Cerebellum (tissue), 4 donors: ENCODE measurements at places on chromosomes 3 and 15.

- DNase-seq: no peak
Measured at GRCh38 chr3:126957776-126958637, 24.9 kb upstream of the PLXNA1 start.

- no peak for DNase-seq
Measured at GRCh38 chr3:16300881-16301359, 35.9 kb downstream of the OXNAD1 start.

GRCh38 chr15:39553947-39554693, 26.8 kb upstream of the THBS1 start:
- no peak for DNase-seq

DNA sequence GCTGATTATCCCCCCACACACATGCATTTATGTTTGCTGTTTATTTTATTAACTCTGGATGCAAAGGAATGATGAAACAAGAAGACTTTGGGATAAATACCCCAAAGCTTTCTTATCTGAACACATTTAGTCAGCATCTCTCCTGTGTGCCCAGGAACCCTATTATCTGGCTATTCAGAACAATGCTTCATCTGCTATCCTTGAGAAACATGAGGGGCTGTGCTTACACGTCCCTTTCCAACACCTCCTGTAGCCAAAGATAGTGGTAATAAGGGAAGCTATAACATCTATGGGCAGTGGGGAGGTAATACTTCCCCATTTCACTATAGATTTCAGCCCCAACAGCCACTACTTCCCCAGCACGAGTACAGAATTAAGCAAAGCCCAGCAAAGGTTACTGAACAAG, 94.7 kb downstream of the SSR3 start:
- no peak for DNase-seq

DNA sequence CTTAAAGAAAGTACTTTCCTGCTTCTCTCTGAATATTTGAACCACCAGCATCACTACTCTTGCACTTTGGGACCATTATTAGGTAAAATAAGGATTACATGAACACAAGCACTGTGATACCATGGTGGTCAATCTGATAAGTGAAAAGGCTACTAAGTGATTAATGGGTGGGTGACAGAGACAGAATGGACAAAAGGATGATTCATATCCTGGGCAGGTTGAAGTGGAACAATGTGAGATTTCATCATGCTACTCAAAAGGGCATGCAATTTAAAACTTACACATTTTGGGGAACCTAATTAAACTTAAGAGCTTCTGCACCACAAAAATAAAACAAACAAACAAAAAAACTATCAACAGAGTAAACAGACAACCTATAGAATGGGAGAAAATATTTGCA, 172.0 kb upstream of the CD96 start:
- no peak for DNase-seq
